H7 (cell line): ENCODE measurements at places on chromosomes 1 and 21. TPM values are rescaled to one million over a fixed set of nuclear protein-coding genes. Genes with fewer than 3 reads are reported as not detected.

Gene KIAA1614
- total RNA-seq = 1.1 and 3.4 TPM in 2 replicates

Gene FAM43B
- 4.1 and 6.1 TPM in 2 replicates for total RNA-seq

Gene CNTN2
- not detected in 2 replicates for total RNA-seq

Gene SPOCD1
- total RNA-seq = 1.8 and 3.5 TPM in 2 replicates

Gene ZFP69B
- total RNA-seq = 4.0 and 7.2 TPM in 2 replicates

Gene ZNF695
- 15.3 and 22.7 TPM in 2 replicates for total RNA-seq
